H1 (cell line): ENCODE measurements at places on chromosomes 2 and 18. TPM values are rescaled to one million over a fixed set of nuclear protein-coding genes. Genes with fewer than 3 reads are reported as not detected.

DNA sequence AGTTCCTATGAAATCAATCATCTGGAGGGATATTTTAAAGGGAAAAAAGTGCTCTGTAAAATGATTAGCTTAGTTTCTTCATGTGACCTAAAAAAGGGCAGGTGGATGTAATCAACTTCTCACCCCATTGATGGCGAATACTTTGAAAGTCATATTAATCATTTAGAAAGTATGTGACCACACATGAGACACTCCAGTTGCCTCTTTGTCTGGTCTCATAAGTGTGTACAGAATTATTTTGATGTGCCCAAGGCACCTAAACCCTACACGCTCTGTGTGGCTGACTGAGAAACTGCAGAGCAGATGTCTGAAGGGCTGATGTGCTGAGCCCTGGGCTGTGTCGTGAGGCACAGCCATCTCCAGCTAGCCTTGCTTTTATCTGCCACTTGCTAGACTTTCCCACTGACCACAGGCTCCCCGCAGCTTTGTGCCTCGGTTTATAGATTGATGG is 26.9 kb downstream of the SGPP2 start:
- no peak for DNase-seq

GRCh38 chr2:3188405-3188946 is 189.1 kb downstream of the EIPR1 start:
- no peak for DNase-seq

DNA sequence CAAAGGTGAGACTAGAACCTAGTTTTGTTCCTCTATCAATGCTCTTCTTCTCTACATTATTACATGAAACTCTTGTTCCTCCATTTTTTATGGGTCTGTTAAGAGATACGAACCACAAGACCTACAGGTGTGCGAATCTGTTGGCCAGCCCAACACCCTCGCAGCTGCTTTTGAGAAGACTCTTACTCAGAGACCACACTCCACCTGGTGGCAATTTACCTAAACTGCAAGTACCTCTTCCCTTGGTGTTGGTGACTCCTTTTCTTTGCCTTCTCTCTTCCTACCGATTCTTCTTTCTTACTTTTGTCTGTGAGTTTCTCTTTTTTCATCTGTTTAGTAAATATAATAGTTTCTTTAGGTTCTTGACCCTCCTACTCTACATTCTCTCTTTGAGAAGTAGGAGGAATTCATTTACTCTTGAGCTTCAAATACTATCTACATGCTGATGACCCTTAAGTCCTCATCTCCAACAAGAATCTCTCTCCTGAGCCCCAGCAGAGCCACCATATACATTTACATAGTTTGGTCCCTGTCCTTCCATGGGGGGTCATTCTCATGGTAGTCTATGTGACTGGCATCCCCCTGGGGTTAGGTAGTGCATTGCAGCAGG is 81.8 kb upstream of the GAREM1 start:
- DNase-seq, result no peak

GRCh38 chr2:9462313-9462712 is 12.0 kb upstream of the IAH1 start:
- no peak for DNase-seq

DNA sequence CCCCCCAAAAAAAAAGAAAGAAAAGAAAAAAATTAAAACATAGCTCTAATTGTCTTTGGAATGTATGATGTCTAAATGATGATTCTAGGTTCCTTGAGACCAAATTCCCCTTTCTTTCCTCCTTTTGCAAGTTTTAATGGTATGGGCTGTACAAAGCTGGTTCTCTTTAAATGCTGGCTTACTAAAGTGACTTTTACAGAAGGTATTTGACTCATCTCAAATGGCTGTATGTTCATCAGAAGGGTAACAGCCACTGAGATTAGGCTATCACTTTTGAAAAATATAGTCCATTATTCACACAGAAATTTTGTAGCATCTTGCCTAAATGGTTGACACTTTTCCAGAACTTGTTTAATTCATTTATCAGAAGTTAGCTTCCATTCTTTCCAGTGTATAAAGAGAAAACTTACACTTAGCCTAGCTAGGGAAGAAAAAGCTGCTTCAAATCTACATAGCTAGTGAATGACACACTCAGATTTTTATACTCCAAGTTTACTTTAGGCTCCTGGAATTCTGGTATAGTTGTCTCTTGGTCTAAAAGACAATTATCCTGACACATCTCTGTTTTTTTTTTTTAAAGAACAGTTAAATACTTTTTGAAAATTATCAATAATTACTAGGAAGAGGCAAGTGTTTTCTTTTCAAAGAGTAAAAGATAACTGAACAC is 622.6 kb downstream of the LRP1B start:
- no peak for DNase-seq

DNA sequence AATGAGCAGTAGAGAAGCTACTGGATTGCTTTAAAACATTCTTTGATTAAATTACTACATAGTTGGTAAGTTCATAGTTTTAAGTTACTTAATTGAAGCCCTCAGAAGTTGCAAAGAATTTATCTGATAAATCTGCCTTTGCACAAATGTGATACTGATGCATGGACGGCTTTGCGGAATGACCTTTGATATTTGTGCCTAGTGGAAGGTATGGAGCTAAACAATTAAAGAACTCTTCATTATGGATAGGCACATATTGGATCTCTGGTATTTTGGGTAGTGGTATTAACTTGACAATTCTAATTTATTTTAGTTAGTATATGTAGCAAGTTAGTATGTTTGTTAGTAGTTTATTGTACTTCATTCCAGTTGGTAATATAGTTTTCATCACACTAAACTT is 54.1 kb downstream of the CFAP210 start:
- no peak for DNase-seq

GRCh38 chr2:235951982-235952381 is 216.2 kb downstream of the GBX2 start:
- DNase-seq, result no peak

DNA sequence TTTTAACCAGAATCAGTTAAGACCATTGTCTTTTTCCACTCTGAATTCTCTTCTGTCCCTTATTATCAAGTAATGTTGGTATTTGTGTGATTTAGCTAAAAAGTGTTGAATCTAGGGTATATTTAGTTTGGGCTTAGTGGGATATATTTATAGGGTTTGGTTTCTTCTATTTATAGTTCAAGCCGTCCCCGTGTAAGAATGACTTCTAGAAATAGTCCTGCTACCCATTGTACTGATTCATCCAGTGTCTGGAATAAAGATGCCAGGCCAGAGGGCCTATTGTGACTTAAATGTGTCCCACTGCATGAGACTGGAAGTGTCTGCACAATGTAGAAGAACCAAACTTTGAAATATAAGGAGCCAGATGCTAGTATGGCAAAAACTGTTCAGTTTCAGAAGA is 364.8 kb downstream of the TNS1 start:
- no peak for DNase-seq

GRCh38 chr2:140627136-140627535 is 1503.7 kb downstream of the LRP1B start:
- no peak for DNase-seq

GRCh38 chr2:152343426-152343825 is 8.5 kb downstream of the FMNL2 start:
- no peak for DNase-seq

GRCh38 chr2:102436323-102436722 is 13.4 kb downstream of the IL18RAP start:
- DNase-seq, result no peak

- DNase-seq, result peak; percentile 1
Measured at GRCh38 chr18:33916200-33916599, 308.5 kb downstream of the NOL4 start.

- no peak for DNase-seq
Measured at GRCh38 chr2:79993144-79993543, 311.4 kb downstream of the LRRTM1 start.

GRCh38 chr2:126239320-126239955 is 416.5 kb upstream of the GYPC start:
- DNase-seq, result no peak

POTEJ gene
- total RNA-seq, result not detected in 2 replicates

LYPD6 gene
- total RNA-seq, result 8.8 and 8.9 TPM in 2 replicates

TMEM131 gene
- total RNA-seq, result 22.6 and 22.9 TPM in 2 replicates

RFTN2 gene
- 1.2 and 2.4 TPM in 2 replicates for total RNA-seq

ABCG5 gene
- total RNA-seq, result not detected in 2 replicates
